ENCODE measurements at places on chromosomes 11 and 22.

- no peak for DNase-seq
Measured at GRCh38 chr11:75815345-75816168, 547 bp downstream of the UVRAG start.

- DNase-seq, result no peak
Measured at GRCh38 chr11:64364435-64364834, 5.5 kb downstream of the RPS6KA4 start.

- DNase-seq, result no peak
Measured at GRCh38 chr11:119593346-119593745, 135.7 kb downstream of the NECTIN1 start.

GRCh38 chr11:81717695-81718094, 1016.0 kb downstream of the FAM181B start:
- DNase-seq, result no peak

DNA sequence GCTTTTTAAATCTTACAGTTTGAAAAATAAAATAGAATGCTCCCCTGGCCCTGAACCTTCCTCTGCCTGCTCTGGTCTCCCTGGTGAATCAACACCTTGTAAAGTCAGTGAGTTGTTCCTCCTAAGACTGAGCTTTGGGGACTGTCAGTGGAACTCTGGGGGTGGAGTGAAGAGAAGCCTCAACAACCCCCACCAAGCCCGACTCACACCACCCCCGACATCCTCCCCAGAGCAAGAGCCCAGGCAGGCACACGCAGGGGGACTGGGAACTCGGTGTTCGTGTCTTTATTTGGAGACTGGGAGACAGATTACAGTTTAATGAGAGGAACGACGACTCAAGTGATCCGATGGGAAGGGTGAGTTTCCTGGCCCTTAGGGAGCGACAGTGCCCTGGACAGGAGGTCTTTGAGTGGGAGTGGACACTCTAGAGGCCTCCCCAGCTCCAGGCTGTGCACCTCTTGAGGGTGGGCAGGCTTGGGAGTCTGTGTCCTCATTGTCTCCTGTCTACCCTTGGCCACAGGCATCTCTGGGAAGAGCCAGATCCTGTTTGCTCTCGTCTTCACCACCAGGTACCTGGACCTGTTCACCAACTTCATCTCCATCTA, 6.2 kb downstream of the KDELR3 start:
- no peak for DNase-seq

DNA sequence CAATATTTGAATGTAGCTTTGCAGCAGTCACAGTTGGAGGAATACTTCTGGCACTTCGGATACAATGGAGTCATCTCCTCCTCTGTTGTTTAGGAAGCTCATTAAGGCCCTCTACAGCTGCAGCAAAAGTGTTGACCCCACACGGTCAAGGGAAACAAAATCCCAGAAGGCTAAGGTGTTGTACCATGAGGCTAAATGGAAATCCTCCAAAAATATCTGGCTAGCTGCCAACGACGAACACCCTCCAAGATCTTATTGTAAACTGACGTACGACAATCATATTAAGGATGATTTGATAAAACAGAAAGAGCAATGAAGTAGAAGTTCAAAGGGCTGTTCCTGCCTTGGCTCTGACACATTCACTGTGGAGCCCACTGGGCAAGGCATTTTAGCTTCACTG, 4.0 kb downstream of the POGLUT3 start:
- DNase-seq, result no peak

- no peak for DNase-seq
Measured at GRCh38 chr22:38820020-38820419, 23.8 kb downstream of the NPTXR start.

DNA sequence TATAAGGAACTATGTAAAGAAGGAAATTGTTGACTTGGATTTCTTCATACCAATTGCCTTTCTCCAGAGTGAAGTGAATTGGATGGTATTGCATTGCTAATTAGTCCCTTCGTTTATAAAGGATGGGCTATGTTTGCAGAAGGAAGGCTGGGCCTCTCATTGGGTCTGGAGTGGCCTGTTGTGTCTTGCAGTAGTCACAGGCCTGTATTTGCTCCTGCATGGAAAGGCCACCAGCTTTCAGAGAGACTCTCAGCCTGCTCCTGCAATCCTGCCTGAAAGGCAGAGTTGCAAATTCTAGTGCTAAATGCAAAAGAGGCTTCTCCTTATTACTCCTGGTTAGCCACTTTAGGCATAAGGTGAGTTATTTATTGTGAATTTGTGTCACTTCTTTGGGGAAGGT, 103.8 kb downstream of the EXT2 start:
- DNase-seq, result no peak

DNA sequence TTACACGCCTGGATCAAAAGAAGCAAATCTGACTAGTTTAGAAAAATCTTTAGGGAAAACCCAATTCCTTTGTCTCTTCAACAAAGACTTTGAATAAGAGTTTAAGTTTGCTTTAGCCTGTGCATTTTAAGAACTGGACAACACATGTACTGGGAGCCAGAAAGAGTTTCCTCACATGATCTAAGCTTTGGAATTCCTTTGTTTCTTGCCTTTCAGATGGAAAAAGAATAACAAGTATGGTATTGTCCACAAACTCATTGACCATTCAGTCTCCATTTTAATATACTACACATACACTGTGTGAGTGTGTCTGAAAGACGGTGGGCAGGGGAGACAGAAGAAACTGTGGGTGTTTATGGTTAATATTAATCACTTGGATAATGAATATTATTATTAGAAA, 205.6 kb downstream of the MAML2 start:
- no peak for DNase-seq

DNA sequence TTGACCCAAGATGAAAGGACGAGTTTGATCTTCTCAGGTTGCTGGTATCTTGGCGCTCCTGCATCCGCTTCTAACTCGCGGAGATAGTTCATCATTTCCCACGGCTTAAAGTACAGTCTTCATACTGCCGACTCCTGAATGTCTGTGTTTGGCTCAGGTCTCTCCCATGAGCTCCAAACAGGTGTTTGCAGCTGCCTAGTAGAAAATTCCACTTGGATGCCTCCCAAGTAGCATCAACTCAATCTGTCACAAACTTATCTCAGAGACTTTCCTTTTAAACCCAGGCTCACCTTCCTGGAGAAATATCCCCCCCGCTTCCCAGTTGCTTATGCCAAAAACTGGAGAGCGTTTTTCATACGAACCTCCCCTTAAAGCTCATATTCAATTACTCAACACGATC, 986.5 kb downstream of the TBC1D22A start:
- no peak for DNase-seq

- DNase-seq, result peak; percentile 91
Measured at GRCh38 chr11:14892036-14892556, at the start of gene CYP2R1. Gene CYP2R1 (minus strand): TSS chr11:14892231. CDS start chr11:14892205, 26 bp downstream.

- no peak for DNase-seq
Measured at GRCh38 chr11:10758957-10759356, 7.9 kb downstream of the CTR9 start.

DNA sequence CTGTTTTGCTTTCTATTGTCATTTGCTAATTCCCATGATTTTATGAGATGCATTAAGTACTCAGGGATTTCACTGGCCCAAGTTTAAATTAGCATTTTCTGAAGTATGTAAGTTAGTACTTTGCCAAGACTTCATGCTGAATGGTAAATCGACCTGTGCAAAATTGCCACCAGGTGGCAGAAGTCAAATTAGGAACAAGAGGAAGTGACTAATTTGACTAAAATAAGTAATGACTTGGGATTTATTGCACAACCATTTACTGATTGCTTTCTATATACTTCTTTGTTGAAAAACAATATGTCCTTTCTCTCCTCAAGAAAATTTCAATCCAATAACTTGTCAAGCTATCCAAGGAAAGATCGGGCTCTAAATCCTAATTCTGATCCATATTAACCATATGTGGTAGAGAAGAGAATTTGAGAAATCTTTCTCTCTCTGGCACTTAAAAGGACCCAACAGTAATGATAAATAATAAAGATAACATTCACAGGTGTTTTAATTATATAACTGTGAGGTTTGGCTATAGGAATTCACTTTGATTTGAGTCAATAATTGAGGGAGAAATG, 253.7 kb upstream of the CHORDC1 start:
- no peak for DNase-seq

DNA sequence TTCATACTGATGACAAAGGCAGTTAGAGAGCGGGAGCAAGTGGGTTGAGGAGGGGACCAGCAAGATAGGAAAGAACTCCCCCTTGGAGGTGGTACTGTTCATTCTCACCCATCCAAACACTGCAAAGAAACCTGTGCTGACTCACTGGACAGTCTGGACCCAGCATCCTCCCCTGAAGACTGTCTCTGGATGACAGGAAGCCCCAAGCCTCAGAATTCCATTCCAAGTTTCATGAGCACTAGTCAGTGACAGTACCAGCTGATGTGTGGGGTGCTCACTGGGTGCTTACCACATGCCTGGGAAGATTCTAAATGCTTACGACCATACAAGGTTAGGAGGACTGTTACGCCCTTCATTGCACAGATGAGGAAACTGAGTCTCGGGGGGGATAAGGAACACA, 160.9 kb downstream of the IGLL1 start:
- DNase-seq, result no peak

Measured in NCI-H1048 (cell line).